HS-27A (cell line): ENCODE measurements at places on chromosomes 2 and 18.

GRCh38 chr2:206389164-206389563 lies 54.2 kb upstream of the ADAM23 start:
- DNase-seq: no peak

- no peak for DNase-seq
Observed at GRCh38 chr2:165898381-165898780, 55.2 kb downstream of the TTC21B start.

DNA sequence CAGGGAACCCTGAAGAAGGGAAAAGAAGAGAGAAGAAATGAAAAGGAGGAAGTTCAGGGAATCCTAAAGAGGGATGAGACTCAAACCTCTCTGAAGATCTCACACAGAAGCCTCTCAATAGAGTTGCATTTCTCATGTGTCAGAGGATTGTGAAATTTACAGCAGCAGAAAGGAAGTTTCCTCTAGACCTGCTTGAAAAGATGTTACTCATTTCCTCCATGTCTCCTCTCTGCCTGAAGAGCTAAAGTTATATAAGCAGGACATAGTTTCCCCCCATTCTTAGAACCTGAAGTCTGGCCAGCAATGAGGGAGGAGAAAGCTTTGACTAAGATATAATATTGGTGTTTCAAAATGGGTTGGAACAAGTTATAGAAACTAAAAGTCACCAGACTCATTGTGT lies 1155.6 kb downstream of the LRP1B start:
- no peak for DNase-seq

DNA sequence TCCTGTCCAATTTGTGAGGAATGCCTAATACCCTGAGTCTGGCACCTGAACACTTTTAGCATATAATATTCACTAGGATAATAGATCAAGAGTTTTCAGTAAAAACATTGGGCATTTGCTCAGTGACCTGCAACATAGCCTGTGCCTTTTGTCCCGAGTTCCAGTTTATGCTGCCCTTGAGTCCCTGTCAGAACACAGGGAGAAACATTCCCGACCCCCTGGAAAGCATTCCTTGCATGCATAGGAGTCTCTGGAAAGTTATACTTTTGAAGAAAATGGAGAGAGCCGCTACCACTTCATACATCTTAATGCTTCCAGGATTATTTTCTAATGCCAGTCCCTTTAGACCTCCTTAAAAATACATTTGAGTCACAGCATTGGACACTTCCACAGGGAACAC lies 107.3 kb downstream of the PLCL1 start:
- no peak for DNase-seq

DNA sequence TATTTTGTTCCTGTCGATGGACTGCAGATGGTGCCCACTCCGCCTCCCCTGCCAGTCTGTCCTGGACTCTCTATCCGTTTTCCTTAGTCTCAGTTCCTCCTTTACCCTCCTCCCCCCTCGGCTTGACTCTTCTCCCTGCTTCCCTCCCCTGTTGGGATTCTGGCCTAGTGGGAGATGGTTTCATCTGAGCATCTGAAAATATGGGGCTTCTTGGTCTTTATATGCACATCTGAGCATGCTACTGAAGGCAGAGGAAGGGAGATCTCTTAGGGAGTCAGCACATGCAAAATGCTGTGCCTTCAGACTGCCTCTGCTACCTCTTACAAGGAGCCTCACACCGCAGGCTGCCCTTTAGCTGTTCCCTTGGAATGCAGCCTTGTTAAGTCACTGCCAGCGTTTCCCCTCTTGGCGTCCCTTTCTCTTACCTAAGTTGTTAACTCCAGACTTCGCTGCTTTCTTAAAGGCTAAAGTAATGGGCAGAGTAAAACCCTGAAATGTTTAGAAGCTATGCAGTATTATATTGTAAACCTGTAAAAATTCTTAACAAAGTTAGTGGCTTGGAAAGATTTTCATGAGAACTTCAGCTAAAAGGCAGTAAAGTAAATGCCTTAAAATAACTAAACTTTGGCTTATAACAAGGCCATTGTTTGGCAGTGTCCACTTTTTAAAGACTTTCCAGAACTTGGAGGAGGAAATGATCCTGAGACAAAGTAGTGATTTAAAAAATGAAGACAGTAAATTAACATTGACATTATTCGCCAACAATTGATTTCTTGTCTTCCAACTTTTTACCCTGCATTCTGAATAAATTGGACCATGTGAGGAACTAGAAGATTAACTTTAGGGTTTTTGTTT lies 49.8 kb downstream of the LDLRAD4 start:
- no peak for DNase-seq

GRCh38 chr2:173607606-173608311 lies 253.1 kb downstream of the CDCA7 start:
- no peak for DNase-seq

DNA sequence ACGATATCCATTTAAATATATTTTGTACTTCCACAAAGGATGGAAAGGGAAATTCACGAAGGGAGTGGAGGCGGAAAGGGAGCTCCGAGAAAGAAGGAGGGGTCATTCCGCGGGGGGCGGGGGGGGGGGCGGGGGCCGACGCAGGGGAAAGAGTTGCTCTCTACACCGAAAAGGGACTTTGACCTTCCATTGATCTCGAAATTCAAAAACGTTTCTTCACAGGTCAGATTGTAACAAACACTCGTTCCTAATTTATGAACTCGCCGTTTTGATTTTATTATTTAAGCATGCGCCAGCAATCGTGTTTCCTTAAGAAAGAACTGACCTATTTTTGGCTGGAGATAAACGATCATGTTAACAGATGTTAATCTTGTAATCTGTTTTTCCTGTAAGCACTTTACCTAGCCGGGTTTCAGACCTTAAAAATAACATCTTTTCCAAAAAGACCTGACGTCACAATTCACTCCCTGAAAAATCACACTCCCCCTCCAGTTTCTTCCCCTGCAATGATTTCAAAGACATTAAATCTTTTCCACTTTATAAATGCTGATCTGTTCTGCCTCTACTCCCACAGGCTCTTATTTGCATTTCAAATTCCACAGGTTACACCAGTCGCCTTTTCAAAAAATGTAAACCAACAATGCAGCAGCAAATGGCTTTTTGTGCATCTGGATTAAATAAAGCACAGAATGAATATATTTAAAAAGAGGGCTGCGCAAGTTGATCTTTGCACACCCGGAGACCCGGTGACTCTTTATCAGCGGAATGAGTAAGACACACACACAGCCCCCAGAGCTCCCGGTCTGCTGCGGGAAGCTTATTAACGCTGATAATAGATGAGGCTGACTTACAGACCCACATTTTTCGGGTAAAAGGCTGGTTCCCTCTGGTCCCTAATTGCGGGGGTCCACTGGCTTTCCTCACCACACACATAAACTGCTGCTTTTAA lies 1.6 kb downstream of the ZNF516 start:
- DNase-seq: no peak
